Anterior cingulate cortex (tissue), 58 donors: ENCODE measurements at places on chromosomes 7 and 10.

DNA sequence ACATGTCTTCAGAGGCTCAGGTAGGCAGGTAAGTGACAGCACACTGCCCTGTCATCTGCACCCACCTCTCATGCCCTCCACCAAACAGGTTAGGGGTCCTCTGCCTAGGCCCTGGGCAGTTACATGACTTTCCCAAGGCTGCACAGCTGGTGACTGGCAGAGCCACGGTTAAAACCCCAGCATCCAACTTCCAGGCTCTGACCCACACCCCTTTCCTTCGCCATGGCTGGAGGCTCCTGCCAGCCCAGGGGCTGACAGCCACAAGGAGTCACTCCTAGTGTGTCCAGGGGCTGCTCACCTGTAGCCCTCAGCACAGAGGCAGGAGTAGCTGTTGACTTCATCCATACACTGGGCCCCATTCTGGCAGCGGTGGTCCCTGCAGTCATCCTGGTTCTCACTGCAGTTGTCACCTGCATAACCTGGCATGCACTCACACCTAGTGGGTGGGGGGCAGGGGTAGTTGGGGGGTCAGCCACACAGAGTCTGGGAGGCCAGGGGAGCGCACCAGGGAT lies 175.0 kb downstream of the SLIT1 start:
- no peak for DNase-seq

- no peak for DNase-seq
These were observed 48.8 kb downstream of the COL26A1 start for GRCh38 chr7:101411508-101411874.

DNA sequence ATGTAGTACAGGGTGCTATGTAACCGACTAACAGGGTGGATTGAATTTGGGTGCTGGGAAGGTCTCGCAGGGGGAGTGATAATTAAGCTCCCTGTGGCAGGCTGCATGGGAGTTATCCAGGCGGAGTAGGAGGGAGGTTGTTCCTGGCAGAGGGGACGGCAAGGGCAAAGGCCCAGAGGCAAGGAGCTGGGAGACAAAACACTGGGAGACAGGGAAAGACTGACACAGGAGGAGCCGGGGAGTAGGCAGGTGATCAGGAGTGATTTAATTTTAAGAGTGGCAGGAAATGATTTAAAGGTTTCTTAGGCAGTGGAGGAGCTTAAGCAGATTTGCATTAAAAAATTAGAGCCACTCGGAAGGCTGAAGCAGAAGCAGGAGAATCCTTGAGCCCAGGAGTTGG lies 40.7 kb upstream of the LEP start:
- DNase-seq: no peak

- DNase-seq: no peak
These were observed 584 bp upstream of the ZMIZ1 start for GRCh38 chr10:79068203-79068561.

GRCh38 chr10:31304291-31304970 lies 14.6 kb upstream of the ZEB1 start:
- DNase-seq: no peak

DNA sequence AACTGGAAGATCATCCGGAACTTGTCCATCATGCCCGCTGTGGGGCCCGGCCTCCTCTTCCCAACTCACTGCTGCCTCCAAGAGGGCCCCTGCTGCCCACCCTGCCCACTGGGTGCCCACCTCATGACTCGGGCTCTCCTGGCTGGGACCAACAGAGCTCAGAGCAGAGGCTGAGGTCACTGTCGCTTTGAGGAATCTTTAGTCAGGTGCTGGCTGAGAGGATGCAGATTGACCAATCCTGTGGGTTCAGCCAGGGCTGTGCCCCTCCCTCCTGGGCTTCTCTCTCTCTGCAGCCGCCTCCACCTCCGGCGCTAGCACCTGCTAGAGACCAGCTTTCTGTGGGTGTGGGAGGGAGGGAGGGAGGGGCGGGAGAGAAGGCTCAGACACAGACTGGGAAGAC lies at the start of gene CALHM1:
CALHM1 (minus strand) TSS at position 181 of the 400 bp plus-strand sequence; CDS start at position 32, 149 bp downstream.
- DNase-seq: no peak

GRCh38 chr7:43758029-43758821 lies at the start of gene BLVRA:
BLVRA (plus strand) TSS chr7:43758680; CDS start chr7:43771159, 12,479 bp downstream.
- DNase-seq: peak; percentile 44

- no peak for DNase-seq
These were observed 408.1 kb downstream of the GATA3 start for GRCh38 chr10:8462565-8462964.

GRCh38 chr10:27535317-27535716 lies 31.2 kb downstream of the RAB18 start:
- no peak for DNase-seq

DNA sequence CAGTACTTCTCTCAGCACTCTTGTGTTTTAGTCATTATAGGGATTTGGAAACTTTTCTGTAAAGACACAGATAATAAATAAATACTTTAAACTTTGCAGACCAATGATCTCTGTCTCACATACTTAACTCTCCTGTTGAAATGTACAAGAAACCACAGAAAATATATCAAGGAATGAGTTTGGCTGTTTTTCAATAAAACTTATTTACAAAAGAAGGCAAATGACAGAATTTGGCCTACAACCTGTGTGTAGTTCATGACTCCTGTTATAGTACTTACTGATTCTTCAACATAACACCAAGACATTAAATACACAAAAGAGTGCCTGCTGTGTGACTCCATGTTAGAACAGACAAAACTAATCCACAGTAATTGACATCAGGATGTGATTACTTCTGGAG lies 510.0 kb upstream of the PHF14 start:
- DNase-seq: no peak

- no peak for DNase-seq
These were observed 1454.8 kb upstream of the LRRTM3 start for GRCh38 chr10:65470986-65471385.

DNA sequence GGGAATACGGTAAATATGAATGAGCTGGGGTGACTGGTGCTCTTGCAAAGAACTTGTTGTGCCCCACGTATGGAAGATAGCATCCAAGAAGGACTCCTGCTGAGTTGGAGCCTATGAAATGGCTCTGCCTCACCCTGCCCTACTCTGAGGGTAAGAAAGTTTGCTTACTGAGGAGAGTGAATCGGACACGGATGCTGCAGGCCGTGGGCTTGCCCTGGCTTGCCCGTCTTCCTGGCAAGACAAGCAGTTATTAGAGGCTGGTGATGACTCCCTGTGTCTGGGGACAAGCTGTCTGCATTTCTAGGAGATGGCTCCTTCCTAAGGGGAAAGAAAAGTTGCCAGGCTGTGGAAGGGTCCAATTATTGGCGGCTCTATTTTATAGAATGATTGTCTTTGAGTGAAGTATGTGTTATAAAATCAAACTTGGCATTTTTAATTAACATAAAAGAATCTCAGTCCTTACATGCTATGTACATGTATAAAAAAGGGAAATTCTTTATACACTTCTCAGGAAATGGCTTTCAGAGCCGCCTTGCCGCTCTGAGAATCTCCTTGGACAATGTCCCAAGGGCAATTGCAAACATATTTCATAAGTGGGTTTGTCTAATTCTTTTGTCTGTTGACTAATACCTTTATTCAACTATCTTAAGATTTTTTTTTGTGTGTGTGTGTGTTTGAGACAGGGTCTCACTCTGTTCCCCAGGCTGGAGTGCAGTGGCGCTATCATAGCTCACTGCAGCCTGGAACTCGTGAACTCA lies 64.6 kb downstream of the CYP26A1 start:
- DNase-seq: no peak

DNA sequence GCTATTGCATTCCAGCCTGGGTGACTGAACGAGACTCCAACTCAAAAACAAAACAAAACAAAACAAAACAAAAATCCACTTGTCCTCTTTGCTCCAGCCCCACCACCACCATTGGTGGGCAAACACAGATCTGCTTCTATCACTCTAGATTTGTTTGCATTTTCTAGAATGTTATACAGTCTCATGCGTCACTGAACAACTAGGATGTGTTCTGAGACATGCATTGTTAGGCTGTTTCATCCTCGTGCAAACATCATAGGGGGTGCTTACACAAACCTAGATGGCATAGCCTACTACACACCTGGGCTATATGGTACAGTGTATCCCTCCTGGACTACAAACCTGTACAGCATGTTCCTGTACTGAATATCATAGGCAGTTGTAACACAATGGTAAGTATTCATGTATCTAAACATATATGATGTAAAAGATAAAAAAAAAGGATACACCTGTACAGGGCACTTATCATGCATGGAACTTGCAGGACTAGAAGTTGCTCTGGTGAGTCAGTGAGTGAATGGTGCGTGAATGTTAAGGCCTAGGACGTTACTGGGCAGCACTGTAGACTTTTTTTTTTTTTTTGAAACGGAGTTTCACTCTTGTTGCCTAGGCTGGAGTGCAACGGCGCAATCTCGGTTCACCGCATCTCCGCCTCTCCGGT lies 45.3 kb downstream of the BTBD16 start:
- no peak for DNase-seq

DNA sequence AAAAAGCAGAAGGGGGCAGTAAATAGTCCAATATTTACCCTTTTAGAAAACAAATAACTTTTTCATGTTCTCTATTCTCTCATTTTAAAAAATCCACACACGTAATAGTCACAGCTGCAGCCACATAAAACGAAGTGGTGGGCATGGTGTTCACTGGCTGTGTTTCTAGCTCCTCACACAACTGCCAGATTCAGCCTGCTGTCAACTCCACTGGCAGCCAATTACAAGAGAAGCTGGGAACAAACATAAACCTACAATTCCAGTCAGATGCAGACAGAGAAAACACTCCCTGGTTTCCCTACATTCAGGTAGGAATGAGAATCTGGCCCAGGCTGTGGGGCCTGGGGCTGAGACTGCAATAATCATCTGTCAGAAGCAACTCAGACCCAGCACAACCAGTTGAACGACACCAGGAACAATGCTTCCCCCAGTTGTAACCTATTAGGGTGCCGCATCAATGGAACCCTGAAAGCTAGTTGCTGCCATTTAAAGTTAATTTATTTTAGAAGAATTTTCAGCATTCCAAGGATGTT lies 29.1 kb downstream of the ERCC6 start:
- DNase-seq: no peak

DNA sequence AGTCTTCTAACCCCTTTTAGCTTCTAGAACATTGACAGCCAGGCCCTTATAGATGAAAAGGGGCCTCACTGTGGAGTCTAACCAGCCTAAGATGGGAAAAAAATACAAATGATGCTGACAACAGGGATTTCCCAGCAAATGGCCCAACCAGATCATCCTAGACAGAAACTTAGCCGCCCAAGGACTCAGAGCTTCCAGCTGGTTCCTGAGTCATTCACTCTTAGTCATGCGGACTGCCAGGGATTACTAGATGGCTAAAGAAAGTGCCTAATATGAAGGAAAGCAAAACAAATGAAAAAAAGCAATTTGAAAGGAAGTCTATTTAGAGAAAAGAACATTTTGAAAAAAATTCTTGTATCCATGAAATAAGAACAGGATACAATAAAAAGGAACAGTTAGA lies 23.7 kb downstream of the TSPAN14 start:
- no peak for DNase-seq

GRCh38 chr10:77832238-77832637 lies 94.3 kb downstream of the DLG5 start:
- no peak for DNase-seq

- DNase-seq: no peak
These were observed 21.7 kb upstream of the OR2A5 start for GRCh38 chr7:144027070-144027469.

- DNase-seq: no peak
These were observed 278.4 kb downstream of the PHF14 start for GRCh38 chr7:11252011-11252607.

- peak; percentile 74 for DNase-seq
These were observed 115.9 kb upstream of the EEPD1 start for GRCh38 chr7:36037121-36037662.

GRCh38 chr7:136997735-136998134 lies 129.3 kb downstream of the CHRM2 start:
- DNase-seq: no peak

- DNase-seq: no peak
These were observed 904.3 kb downstream of the XPNPEP1 start for GRCh38 chr10:109019001-109019424.

- no peak for DNase-seq
These were observed 58.0 kb downstream of the NUDCD3 start for GRCh38 chr7:44432381-44432977.

DNA sequence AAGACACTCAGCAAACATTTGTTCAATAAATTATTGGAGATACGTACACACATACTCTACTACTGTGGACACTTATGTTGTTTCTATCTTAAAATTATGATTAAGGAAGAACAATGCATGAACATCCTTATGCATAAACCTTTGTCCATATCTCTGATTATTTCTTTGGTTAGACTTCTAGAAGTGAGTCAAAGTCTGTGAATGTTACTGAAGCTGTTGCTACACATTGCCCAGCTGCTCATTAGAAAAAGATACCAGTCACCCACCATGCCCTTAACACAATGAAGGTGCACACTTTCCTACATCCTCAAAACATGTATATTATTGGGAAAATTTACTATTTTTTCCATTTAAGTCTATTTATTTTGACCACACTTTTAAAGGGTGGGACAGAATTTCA lies 1.4 kb upstream of the CLRN3 start:
- DNase-seq: no peak
